ENCODE measurements at places on chromosomes 4 and X.

DNA sequence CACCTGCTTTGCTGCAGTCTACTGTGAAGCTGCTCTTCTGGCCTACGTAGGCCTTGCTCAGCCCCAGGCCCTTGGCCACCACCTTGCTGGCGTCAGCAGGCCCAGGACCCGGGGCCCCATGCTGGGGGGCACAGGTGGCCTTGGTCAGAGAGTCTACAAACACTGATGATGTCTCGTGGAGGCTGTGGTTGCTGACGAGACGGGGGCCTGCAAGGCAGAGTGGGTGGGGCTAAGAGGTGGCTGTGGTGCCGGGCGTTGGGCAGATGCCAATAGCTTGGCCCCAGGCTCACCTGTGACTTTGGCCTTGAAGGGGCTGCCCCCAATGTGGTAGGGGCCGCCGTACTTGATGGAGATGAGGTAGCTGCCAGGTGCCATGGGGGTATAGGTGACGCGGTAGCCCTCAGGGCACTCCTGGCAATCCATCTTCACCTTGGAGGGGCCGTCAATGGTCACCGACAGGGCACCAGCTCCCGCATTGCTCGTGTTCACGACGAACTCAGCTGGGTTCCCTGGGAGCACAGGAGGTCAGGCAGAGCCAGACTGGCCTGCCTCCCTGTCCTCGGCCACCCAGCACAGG, 25.0 kb downstream of the FLNA start:
- DNase-seq = no peak

DNA sequence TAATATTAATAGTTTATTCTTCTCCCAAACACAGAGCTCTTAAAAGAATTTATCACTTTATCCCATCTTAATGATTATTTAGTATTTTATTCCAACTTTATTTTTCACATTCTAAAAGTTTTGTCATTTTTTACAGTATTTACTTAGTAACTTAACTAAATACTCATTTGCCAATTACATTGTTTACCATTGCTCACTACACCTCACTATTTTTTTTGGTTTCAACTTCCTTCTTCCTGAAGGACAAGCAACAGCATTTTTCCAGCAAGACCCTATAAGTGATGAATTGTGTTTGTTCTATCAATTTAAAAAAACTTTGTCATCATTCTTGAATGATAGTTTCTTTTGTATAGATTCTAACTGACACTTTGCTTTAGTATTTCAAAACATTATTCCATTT, 19.4 kb upstream of the SRD5A3 start:
- DNase-seq = no peak

DNA sequence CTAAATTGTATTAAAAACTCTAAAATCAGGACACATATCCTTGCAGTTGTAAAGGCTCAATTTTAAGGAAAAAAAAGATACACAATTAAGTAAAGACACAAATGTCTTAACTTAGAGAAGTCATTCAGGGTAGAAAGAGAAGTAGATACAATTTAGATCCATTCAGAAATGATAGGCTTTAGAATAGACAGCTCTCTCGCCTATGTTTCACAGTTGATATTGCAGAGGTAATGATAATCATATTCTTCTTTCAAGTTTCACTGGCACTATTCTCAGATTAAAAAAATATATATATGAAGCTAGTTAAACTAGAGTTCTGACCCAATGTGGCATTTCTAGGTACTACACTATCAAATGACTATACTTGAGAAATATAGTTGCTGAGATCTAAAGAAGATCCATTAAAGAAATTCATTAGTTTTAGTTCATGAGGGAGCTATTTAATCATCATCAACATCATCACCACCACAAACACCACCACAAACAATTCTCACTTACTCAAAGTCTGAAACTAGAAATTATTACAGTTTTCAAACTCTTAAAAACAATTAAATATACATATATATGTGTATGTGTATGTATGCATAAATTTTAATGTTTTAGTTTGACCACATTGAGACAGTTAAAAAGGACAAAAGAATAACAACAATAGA, 93.1 kb downstream of the ANTXR2 start:
- no peak for DNase-seq

DNA sequence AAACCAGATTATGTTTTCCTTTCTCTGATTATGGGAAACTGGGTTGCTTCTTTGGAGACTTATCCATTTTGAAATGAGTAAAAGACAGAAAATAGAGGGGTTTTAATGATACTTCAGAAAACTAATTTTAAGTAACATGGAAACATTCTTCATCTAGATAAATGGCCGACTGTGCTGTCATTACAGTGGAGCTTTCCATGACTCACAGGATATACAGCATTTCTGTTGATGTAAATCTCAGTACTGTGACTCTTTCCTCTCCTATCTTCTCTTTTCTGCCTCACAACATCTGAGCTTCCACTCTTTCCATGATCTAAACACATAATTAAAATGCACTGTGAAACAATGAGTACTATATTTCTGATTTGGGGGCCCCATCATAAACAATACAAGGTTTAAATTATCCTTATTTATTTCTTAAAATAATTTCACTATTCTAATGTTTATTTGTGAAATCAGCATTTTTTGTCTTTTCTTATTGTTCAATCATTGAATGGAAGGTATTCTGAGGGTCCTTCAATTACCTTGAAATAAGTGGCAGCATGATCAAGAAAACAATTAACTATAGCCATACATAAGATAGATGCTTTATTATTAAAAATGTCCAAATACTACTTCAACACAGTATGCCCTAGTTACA, 19.3 kb downstream of the SEC24D start:
- no peak for DNase-seq

GRCh38 chr4:169612871-169613859, 782 bp upstream of the NEK1 start:
- peak; percentile 74 for DNase-seq

- DNase-seq = no peak
Measured at GRCh38 chr4:158827543-158827981, 58.7 kb downstream of the FNIP2 start.

- DNase-seq = no peak
Measured at GRCh38 chr4:106116025-106116424, 200.0 kb downstream of the TBCK start.

GRCh38 chr4:9976781-9977180, 44.5 kb downstream of the SLC2A9 start:
- no peak for DNase-seq

DNA sequence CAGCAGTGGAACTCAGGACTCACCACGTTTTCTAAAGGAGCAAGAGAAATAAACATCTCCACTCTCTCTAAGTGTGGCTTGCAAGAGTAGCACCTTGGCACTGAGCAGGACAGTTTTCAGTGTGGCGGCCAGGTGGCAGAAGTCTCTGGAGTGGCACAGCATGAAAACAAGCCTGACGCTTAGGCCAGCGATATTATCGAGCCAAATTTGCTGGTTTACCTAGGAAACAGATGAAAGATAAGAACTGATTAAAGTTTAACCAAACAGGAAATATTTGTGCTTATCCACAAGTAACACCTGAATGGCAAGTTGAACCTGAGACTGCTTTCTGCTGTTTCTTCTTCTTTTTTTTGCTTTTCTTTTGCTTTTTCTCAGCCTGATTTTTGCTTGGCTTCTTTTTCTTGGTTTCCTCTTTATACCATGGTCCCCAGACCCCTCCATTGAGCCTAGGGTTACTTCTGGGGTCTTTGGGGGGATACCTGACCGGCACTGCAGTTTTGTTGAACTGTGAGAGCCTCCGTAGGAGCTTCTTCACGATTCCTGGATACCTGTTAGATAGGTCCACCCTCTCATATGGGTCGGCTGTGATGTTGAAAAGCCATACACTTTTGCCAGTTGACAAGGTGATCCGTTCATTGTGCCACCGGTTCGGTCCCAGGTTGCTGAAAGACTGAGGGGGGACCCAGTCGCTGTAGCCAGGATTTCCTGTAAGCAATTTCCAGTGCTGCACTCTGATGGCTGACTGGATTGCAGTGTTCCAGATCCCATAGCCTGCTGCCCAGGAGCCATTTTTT, 77.3 kb downstream of the ARSJ start:
- DNase-seq = peak; percentile 59

GRCh38 chrX:23952984-23953907, 45.4 kb downstream of the CXorf58 start:
- DNase-seq = peak; percentile 65

DNA sequence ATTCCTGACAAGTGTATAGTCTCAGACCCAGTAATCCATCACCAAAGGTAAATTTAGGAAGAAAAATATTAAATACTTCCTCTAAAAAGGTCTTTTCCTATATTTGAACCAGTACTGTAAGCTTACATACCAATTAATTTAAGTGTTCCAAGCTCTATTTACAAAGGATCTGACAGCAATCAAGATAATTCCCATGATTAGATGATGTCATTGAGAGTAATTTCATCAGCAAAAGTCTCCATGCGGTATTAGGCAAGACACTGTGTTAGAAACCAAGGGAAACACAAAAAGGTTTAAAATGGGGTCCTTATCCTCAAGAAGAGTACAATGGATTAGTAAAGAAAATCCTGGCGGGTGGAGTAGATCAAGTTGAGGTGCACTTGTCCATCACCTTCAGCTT, 198.5 kb downstream of the PRDM5 start:
- no peak for DNase-seq

- DNase-seq = no peak
Measured at GRCh38 chr4:122107680-122108079, 44.5 kb upstream of the BLTP1 start.

DNA sequence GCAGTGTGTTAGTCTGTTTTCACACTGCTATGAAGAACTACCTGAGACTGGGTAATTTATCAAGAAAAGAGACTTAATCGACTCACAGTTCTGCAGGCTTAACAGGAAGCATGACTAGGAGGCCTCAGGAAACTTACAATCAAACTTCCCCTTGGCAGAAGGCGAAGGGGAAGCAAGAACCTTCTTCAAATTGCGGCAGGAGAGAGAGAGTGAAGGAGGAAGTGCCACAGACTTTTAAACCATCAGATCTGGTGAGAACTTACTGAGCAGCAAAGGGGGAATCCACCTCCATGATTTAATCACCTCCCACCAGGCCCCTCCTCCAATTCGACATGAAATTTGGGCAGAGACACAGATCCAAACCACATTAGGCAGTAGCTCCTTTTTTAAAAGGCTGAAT, 59.2 kb upstream of the LEF1 start:
- no peak for DNase-seq

- no peak for DNase-seq
Measured at GRCh38 chr4:14125375-14126129, 498.0 kb upstream of the BOD1L1 start.

- DNase-seq = no peak
Measured at GRCh38 chrX:149259241-149259640, 245.9 kb downstream of the IDS start.

Measured in activated T-cell treated with anti-CD3 and anti-CD28 coated beads, Interleukin-2, amount 50 U/mL, for 24 hours (primary cell).